ENCODE measurements at places on chromosomes 5 and 9. TPM values are rescaled to one million over a fixed set of nuclear protein-coding genes. Genes with fewer than 3 reads are reported as not detected.

DNA sequence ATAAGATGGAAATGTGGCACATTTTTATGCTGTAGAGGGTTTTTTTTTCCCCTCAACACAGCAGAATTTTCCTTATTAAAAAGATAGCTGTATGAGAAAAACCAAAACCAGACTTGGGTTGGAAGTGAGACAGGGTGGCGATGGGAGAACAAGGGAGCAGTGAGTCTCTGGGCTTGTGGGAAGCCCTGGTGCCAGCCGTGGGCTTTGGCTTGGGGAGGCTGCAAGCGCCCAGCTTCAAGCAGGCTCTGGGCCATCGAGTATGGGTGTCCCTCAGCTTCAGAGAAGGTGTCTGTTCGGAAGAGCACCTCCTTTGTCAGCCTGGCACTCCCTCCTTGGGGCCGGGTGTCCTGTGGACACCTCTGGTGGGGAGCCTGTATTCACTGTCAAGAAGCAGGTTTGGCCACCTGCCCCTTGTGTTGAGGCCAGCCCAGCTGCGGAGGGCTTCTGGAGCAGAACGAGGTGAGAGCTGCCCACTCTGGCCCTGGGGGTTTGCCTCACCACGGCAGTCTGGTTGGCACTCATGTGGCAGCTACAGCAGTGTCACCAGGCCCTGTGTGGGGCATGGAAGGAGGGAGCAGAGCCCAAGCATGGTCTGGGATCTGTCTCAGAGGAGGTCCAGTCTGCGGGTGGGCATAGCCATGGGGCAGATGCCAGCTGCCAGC, 37.6 kb upstream of the ANGPTL2 start:
- DNase-seq, result no peak

- DNase-seq, result no peak
These were observed 87.1 kb upstream of the FBXW11 start for GRCh38 chr5:172093559-172093958.

Gene GRIN3A
- not detected for total RNA-seq

Gene HRCT1
- 0.93 TPM for total RNA-seq

GRCh38 chr9:69445251-69445650, 120.2 kb downstream of the ENTREP1 start:
- DNase-seq, result no peak

GRCh38 chr5:174309131-174309795, 263.8 kb downstream of the NSG2 start:
- DNase-seq, result no peak

DNA sequence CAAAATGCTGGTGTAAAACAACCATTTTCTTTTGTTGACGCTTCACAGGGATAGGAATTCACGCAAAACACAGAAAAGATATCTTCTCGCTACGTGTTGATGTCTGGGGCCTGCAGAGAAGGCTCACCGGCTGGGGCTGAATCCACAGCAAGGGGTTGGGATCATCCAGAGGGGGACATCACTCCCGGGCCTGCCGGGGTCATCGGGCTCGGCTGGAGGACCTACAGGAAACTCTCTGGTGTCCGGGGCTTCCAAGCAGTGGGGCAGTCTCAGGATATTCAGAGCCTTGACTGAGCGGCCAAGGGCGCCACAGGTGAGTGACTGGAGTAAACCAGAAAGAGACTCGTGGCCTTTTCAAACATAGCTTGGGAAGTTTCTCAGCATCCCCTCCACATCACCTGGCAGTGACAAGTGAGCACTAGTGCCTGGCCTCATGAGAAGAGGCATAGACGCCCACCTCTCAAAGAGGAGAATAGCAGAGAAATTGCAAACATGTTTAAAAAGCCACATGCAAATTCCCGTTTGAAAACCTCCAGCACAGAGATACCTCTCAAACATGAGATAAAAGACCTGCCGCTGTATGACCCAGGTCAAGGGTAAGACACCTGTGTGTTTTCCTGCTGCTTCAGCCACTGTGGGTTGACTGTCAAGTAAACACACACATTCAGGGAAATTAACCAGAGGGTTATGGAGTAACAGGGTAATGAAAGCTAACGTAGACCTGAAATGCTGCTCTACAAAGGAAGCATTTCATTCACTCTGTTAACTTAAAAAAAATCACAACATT, 50.8 kb upstream of the SIMC1 start:
- no peak for DNase-seq

GRCh38 chr9:130140706-130141105, 31.5 kb upstream of the NCS1 start:
- no peak for DNase-seq

DNA sequence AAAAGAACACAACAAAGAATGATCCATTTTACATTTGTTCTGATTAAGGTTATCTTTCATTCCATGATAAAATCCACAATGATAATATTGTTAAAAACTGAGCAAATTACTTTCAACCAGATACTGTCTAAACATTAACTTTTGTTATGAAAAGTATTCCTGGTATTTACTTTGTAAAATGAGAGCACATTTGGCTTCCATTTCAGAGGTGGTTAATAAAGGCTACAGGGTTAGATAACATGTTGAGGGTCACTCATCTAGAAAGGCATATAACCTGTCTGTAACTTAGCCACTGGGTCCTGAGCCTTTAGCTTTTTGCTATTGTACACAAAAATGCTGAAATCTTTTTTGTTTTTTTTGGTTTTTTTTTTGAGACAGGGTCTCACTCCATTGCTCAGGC, 99.3 kb downstream of the ANXA2R start:
- DNase-seq, result no peak

GRCh38 chr9:126791406-126792230, 13.2 kb upstream of the ZBTB43 start:
- peak; percentile 47 for DNase-seq

DNA sequence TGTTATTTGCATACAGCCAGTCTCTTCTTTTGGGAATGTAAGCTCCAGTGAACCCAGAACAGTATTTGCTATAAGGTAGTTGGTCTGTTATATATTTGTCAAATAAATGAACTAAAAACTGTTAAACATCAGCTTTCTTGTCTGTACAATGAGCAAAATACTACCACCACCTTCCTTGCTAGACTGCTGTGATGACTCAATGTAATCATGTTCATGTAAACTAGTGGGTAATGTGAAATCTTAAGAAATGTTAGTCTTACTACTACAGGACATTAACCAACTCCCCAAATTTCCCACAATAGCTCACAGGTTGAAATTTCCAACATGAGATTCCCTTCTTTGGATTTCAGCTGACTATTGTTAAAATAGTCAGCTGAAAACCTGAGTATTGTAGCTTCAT, 176.1 kb downstream of the TRPM3 start:
- DNase-seq, result no peak

Gene MIGA2
- total RNA-seq, result 34.4 TPM

Gene SLC34A1
- not detected for total RNA-seq

DNA sequence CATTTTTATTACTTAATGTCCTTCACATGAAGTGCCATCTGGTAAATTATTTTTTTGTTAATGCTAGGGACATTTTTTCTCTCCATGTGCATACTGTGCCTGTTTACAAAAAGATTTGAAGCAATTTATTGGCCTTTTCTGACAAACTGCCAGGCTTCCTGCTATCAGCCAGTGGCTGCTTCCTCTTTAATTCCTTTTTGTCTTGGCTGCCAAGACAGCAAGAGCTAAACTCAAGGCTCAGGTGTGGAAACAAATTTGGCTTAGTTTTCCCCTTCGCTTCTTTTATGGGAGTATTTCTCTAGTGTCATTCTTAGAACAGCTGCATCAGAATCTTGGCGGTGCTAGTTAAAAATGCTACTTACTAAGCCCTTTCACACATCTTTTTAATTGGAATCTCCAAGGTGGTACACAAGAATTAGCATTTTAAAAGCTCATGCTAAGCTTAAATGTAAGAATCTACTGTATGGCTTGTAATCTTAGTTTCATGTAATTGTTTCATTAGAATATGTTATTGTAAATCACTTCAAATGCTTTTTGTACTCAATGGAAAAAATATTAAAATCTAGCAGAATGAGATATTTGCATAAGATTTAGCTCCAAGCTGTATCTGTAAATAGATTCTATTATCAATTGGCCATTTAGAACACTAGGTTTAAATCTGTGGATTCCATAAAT, 134.2 kb upstream of the RASGRF2 start:
- DNase-seq, result peak; percentile 57

DNA sequence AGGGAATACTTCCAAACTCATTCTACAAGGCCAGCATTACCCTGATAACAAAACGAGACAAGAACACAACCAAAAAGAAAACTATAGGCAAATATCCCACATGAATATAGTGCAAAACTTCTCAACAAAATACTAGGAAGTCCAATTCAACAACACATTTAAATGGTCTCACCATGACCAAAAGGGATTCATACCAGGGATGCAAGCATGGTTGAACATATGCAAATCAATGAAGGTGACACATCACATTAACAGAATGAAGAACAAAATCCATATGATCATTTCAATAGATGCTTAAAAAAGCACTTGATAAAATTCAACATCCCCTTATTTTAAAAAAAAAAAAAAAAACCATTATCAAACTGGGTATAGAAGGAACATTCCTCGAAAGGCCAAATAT, 186.0 kb downstream of the DTWD2 start:
- DNase-seq, result no peak

DNA sequence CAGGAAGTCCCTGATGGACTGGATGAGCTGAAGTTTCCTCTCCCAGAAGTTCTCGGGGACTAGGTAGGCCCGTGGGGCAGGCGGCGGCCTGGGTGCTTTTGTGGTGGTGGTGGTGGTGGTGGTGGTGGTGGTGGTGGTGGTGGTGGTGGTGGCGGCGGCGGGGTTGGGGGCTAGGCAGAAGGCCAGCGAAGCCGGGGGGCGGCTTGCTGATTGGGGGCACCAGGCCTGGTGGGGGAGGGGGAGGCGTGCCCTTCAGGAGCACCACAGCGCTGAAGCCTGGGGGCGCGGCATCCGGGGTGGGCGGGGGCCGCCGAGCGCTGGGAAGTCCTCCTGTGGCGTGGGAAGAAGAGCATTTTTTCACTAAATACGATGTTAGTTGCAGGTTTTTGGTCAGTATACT, 26.9 kb downstream of the SPATA31C1 start:
- no peak for DNase-seq

DNA sequence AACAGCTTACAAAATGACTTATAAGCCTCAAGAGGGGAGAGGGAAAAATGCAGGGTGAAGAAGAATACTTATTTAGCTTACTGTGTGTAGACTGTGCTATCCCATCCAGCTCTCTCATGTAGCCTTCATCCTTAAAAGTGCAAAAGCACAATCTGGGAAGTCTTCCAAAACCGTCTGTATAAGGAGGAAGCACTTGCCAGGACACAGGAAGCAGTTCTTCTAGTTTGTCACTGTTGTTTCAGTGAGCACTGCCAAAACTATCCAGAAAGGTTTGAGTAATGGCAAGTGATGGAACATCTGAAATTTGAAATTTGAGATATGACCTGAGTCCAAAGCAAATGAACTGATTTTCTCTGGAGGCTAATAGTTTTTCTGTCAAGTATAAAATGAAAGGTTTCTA, 140.8 kb upstream of the ISL1 start:
- no peak for DNase-seq

DNA sequence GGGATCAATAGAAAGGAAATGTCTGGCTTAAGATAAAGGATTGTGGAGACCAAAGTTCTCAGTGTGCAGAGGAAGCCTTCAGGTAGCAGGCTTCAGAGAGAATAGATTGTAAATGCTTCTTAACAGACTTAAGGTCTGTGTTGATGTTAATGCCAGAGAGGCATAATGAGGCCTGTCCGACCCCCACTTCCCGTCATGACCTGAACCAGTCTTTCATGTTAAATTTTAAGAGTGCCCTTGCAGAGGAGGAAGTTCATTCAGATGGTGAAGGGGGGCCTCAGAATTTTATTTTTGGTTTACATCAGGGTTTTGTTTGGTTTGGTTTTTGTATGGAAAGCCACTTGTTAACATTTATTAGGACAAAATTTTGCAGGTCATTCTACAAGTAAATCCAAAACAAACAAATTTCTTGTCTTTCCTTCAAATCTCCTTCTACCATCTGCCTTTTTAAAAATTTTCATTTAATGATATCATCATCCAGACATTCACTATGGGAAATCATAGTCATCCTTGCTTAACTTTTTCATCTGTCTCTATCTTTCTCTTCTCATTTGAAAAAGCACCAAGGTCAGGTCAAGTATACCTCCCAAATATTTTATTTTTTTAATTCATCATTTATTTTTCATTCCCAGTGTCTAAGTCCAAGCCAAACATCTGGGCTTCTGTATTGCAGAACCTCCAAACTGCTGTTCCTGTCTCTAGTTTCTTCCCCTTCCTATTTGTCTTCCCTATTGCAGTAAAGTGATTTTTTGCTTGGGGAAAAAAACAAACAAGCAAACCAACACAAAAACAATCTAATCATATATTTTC, 6.9 kb upstream of the ABCA1 start:
- DNase-seq, result no peak

DNA sequence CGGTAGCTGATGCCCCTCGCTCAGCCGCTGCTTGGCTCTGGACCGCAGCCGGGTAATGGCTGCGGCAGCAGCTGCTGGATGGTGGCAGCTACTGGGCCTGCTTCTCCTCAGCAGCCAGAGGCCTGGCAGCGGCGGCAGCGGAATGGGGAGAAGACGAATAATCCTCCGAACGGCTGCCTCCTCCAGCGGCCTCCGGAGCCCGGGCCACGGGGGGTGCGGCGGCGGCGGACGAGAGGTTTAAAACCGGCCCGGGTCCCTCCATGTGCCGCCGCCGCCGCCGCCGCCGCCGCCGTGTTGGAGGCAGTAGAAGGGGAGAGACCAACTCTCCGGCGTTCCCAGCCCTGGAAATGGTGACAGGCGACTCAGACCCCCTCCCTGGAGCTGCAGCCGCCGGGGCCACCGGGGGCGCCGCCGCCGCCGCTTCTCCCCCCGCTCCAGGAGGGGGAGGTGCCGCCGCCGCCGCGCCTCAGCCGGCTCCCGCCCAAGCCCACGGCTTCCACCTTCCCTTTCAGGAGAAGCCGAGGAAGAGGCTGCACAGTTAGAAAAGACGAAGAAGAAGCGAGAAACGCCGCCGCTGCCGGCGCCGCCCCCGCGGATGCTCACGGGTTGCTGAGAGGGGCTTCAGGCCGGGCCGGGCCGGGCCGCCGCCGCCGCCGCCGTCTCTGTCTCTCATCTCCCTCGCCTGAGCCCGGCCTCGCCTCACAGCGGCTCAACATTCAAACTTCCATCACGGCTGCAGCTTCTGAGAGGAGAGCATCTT, 118.4 kb upstream of the PRSS3 start:
- peak; percentile 29 for DNase-seq

Data from dermis blood vessel endothelial cell (primary cell).